NCI-H510A treated with DMSO at 0.1 percent for 48 hours (cell line): ENCODE measurements at places on chromosomes 11 and 22.

- no peak for DNase-seq
These were observed 136.9 kb downstream of the METTL15 start for GRCh38 chr11:28245131-28245530.

GRCh38 chr11:119121811-119122124, 388 bp downstream of the HINFP start:
- no peak for DNase-seq

- no peak for DNase-seq
These were observed 19.1 kb upstream of the LINC01488 start for GRCh38 chr11:69462106-69462951.

DNA sequence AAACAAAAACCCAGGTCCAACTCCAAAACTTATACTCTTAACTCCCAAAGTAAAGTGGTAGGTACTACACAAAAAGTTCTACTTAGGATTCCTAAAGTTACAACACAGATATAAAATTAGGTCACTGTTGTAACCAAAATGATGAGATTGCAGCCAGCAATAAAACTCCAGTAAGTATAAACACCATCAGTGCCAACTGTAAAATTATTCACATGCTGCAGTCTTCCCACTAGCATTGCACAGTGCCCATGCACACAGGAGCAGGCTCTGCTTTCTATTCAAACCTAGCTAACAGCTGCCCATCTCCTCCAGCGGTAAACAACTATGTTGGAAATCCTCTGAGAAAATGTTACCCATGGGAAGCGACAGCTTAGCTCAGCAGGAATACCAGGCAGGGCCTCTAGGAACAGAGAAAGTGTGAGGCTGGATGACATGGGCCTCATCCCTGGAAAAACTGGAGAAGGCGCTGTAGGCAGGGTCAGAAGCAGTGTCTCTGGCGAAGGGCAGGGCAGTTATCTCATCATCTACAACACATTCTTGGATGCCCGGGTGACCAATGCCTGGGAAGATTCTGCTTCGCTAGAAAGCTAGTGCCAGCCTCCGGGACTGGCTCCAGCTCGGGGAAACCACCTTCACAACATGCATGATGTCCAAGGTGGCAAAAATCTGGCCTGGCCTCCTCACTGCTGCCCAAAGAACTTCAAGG, 9.1 kb downstream of the CPT1A start:
- no peak for DNase-seq

GRCh38 chr11:101987370-101987769, 59.9 kb upstream of the CFAP300 start:
- DNase-seq = no peak

DNA sequence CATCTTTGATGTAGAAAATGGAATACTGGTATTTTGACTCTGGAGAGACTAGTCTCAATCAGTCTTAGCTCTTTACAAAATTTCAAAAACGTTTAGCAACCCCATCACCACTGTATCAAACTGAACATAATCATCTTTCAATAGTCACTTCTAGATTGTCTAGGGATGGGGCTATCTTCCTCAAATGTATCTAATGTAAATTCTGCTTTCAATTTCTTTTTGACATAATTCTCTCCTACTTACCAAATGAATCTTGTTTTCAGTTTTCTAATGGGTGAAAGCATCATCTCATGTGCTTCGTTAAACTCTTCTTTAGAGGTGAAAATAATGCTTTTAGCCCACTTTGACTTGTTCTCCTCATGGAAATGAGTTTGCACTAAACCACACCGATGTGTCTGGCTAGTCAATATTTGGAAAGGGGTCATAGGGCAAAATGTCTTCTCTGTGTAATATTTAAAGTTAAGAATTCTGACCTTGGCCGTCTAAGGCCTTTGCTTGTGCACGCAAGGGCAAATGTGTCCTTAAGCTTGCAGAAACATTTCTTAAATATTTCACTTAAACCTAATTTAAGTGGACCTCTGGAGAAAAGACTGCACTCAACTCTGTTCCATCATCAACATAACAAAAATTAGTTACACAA, 5.2 kb downstream of the SIK3 start:
- no peak for DNase-seq
